Left renal pelvis (tissue), 4 donors: ENCODE measurements at places on chromosomes 4 and X.

DNA sequence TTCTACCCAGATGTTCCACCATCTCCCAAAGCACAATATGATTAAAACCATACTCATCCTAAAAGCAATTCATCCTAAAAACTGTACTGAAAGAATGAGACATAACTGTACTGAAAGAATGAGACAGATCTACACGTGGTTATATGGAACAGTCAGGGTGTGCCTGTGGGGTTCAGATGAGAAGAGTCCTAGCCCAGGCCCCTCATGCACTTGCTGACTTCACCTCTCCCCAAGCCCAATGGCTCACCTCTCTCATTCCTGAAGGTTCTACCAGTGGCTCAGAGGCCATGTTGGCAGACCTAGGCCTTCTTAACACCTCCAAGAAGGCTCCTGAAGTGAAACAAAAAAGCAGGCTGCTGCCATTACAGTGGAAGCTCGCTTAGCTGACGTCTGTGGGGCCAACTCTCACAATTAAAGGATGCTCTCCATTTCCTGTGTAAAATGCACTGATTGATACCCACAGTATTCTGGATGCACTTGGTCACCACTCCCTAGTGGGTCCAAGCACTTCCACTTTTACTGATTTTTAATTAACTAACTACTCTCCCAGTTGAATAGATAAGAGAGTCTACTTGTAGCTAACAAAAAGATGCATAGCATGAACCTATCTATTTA, 3.8 kb downstream of the PLAC1 start:
- DNase-seq: no peak

DNA sequence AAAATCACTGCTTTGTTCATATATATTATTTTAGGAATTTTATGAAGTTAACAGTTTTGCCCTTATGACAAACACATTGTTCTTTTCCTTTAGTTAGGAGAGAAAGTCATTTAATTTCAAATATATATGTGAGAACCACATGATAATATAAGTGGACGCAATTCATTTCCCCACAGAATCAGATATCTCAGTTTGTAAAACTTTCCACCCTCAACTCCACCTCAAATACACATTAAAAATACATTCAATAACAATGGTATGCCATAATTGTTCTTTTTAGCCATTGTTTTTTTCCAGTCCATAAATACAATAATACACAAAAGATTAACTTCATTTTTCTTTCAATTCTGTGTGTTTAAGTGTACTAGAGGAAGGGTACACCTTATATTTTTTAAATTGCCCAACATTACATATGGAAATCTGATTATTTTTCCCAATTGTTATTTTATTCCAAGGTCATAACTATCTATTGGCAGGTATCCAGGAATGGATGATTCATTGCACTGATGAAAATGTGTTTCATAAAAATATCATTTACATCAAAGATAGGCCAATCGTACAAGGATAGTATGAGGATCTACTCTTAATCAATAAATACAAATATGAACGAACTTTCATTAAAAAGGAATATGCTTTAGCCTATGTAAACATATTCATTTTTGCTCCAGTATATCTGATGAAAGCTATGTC, 125.0 kb downstream of the PPP3CA start:
- no peak for DNase-seq

- no peak for DNase-seq
These were observed 7.6 kb downstream of the UGT8 start for GRCh38 chr4:114606245-114606644.

GRCh38 chr4:105196523-105197145, 50.0 kb downstream of the TET2 start:
- no peak for DNase-seq

GRCh38 chr4:9758641-9759317, 22.7 kb upstream of the DRD5 start:
- DNase-seq: no peak

DNA sequence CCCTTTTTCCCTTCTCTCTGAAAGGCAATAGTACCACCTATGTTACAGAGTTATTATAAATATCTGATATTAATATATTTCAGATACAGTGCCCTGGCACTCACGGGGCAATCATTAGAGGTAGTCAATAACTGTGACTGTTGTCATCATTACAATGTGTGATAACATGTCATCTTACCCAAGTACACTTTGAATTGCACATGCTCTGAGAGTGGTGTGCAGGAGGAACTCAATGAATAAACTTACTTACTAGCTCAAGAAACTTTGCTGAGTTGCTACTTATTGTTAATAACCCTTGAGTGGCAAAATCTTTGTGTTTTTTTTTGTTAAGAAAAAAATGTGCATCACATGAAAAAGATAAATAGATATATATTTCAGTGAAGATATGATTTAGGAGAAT, 275.1 kb upstream of the RASGEF1B start:
- DNase-seq: no peak

DNA sequence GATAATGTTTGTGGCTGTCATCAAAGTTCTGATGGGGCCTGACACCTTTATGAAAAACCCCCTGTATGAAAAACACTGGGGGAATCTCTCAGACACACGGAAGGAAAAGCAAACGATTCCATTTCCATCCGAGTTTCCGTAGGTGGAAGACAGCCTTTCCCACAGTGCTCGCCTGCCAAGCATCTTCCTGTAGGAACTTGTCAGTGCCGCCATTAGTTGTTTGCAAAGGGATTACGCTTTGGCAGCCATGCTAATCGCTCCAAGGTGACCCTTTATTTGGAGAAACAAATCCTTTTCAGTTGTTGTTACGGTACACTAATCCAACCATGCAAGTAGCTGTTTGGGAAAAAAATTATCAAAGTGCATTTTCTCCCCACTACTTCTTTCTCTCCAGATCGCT, 44.4 kb upstream of the STOX2 start:
- DNase-seq: no peak

DNA sequence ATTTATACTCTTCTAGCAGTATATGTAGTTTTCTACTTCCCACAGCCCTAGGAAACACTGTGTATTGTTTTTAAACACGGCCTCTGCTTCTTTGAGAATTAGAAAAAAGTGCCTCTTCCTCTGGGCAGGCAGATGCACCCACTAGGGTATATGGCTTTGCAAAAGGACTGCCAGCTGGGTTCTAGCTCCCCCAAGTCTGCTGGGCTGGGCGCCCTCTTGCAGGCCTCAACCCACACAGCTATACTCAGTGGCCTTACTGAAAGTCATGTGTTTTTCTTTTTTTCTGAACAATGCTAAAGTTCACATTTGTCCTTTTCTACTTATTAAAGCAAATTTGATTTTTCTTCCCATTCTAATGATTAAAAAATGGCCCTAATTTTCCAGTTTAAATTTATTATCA, 35.5 kb upstream of the BMPR1B start:
- no peak for DNase-seq

DNA sequence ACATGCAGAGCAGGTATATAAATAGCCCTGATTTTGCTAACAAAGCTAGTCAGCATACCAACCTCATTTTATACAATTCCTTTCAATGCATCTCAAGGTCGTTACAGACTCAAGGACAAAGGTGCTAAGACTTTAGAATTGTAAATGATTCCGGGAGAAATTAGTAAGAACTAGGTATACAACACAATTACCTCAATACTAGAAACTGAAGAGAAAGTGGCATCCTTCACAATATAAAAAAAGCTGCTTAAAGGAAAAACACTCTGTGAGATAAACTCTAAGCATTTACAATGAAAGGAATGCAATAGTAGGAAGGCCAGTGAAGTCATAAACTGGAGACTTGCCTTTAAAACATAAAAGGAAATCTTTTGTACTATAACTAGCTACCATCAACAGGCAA, 11.9 kb downstream of the TNMD start:
- no peak for DNase-seq

- no peak for DNase-seq
These were observed 292.4 kb upstream of the PITX2 start for GRCh38 chr4:110915301-110915700.

DNA sequence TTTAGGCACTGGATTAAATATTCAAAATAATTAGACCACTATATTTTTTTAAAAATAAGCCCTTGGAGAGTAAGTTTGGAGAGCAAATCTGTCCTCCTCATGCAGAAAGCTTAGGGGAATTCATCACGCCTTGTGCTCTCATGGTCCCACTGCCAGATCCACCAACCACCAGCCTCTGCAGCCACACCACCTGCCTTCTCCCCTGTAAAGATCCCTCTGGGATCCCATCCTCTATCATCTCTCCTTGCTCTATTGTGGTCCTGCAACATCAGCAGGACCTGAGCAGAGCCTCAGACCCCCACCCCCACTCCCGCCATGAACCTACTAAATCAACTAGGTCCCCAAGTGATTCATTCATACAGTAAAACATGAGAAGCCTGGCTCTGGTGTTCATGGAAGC, 482.6 kb upstream of the GALNT7 start:
- DNase-seq: no peak

DNA sequence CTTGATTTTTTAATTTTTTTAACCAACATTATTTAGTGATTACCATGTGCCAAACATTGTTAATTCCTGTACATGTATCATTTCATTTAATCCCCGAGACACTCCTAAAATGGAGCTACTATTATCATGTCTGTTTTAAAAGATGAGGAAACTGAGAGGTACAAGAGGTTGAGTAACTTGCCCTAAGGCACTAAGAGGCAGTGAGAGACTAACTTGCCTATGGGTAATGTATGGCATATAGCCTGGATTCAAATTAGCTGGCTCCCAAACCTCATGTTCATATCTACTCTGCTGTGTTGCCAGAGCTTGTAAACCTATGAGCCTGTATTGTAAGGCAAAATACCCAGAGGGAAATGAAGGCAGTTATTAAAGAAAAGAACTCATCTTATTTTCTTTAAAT, 443.6 kb downstream of the IL15 start:
- DNase-seq: no peak

DNA sequence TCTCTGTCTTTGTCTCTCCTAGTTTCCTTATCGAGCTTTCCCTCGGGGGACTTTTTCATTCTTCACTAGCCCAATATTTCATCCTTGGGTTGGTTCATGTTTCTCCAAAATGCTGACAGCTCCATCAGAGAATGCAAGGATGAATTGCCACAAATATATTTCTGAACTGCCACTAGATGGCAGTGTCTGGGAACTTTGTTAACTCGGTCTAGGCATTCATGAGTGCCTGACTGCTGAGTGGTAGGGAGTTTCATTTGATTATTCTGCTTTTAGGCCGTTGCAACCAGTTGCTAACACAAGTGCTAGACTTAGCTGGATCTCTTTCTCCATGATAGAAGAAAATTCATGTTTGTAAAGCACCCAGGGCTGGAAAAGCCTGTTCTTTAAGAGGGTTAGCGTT, 73.5 kb upstream of the RAP2C start:
- peak; percentile 33 for DNase-seq

DNA sequence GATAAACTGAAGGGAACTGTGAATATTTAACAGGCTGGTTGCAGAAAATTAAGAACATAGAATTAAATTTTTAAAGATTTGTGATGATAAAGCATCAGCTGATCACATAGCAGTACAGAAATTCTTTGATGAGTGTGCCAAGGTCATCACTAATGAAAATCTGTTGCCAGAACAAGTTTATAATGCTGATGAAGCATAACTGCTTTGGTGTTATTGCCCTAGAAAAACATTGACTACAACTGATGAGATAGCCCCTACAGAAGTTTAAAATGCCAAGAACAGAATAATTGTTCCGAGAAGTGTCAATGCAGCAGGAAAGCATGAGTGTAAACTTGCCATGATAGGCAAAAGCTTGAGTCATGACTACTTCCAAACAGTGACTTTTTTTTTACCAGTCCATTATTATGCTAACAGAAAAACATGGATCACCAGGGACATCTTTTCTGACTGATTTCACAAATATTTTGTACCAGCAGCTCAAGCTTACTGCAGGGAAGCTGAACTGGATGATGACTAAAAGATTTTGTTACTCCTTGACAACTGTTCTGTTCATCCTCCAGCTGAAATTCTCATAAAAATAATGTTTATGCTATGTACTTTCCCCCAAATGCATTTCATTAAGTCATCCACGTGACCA, 1136.6 kb downstream of the FAT4 start:
- no peak for DNase-seq

DNA sequence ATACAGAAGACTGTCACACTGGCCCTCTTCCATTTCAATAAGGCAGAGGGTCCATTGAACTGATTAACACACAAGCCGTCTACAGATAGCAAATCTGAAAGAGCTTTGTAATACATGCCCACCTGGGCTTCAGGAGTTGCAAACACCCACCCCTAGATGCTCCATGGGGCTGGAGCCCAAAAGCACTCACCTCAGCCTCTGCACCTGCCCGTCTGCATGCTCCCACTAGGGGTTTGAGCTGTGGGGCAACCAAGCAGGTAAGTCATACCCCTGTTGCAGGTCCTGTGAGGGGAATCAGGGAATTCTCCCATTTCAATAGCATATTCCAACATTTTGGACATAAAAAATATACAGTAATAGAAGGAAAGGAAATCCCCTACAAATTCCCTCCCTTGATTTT, 243.0 kb upstream of the KCNIP4 start:
- DNase-seq: no peak

- no peak for DNase-seq
These were observed 58.5 kb upstream of the HELT start for GRCh38 chr4:184959786-184960185.

DNA sequence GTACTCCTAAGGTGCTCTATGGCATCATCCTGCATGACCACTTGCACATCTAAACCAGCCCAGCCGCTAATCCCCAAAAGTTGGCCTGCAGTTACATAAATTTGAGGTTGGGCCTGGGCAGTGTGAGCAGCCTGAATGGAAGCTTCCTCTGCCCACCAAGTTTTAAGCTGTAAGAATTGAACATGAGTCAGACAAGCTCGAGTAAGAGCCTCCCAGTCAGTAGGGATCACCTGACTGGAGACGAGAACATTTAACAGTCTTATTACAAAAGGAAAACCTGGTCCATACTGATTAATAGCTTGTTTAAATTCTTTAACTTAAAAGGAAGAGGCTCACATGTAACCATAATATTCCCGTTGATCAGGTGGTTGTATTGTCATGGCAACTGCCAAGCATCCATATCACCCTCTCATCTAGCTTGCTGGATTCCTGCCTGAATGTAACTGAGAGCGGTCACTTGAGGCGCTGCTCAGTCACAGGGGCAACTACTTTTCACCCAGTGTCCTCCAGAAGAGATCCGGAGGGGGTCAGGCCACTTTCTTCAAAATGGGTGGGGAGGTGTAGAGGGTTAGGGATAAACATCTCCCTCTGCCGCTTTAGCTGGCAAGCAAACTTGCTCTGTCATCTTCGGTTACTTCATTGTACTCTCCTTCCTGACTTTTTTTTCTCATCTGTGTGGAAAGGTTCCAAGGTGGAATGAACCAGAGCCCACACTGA, 56.6 kb upstream of the WDR1 start:
- no peak for DNase-seq

- no peak for DNase-seq
These were observed 37.8 kb upstream of the SLC9A7 start for GRCh38 chrX:46796574-46797191.

- no peak for DNase-seq
These were observed 93.2 kb downstream of the SORBS2 start for GRCh38 chr4:185718578-185719499.

- DNase-seq: no peak
These were observed 553 bp upstream of the MED28 start for GRCh38 chr4:17613761-17614415.

- no peak for DNase-seq
These were observed 111.5 kb downstream of the MID1 start for GRCh38 chrX:10508891-10509290.

- DNase-seq: no peak
These were observed 6.3 kb downstream of the MEPE start for GRCh38 chr4:87838890-87839591.

- DNase-seq: no peak
These were observed 2.2 kb upstream of the SFRP2 start for GRCh38 chr4:153790962-153791551.

- no peak for DNase-seq
These were observed 26.8 kb upstream of the UGT2B4 start for GRCh38 chr4:69522554-69522953.
